ENCODE measurements at places on chromosomes 3 and 15.

- DNase-seq, result no peak
Measured at GRCh38 chr3:196207159-196207832, 3.9 kb downstream of the ZDHHC19 start.

DNA sequence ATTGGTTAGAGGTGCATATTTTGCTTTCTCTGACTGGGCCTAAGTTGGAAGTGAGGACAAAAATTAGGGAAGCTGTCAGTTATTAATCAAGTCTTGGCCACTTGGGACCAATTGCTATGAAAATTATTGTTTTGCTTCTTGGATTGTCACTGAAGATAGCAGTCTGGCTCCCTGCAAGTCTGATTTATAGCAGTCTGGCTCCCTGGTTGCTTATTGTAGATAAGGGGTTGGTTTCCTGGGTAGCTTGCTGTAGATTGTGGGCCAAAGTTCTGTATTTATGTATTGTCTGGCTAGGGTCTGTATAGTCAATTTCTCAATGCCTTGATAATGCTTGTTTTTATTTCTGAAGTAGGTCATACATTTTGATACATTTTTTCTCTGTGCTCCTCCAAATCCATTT lies 13.3 kb upstream of the DRD3 start:
- no peak for DNase-seq

- DNase-seq, result no peak
Measured at GRCh38 chr3:45128950-45129349, 17.2 kb downstream of the CDCP1 start.

- no peak for DNase-seq
Measured at GRCh38 chr3:29353807-29354206, 72.9 kb downstream of the RBMS3 start.

DNA sequence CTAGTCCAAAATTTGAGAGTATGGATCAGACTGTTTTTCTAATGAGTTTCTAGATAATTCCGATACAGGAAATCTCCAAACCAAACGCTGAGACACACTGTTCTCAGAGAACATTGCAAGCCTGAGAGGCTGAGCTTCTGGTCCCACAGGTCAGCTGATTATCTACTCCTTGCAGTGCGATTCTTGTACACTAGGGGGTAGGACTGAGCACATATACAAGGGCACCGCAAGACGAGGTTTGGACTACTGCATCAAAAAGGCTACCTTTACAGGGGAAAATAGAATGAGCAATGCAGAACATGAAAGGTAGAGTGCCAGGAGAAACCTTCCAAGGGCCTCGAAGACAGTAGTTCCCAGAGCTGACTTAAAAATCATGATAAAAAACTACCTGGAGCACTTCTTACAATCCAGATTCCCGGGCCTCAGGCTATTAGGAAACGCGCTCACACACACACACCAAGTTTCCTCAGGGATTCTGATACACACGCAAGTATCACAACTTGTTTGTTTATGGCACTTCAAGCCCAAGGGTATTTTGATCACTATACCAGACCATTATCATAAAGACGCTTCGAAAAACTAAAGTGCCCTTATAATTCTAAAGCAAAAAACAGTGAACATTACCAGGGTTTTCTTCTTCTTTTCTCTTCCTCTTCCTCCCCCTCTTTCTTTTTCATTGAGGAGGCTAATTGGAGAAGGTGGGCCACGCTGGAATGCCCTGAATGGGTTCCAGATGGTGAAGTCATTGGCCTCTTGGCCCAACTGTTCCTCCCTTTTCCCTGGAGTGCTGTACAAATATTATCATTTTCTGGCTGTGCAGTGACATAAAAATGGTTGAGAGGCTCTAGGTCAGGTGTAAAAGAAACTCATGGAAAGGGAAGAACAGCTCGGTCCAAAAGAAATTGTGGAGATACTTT lies 61.8 kb downstream of the SLC12A8 start:
- DNase-seq, result peak; percentile 52

- peak; percentile 50 for DNase-seq
Measured at GRCh38 chr3:15268033-15268631, 62.1 kb downstream of the CAPN7 start.

GRCh38 chr3:45986303-45986982 lies 9.2 kb downstream of the FYCO1 start:
- no peak for DNase-seq
